Coronary artery (tissue), 2 donors: ENCODE measurements at places on chromosomes 3 and 15.

GRCh38 chr3:186996356-186996755 lies 66.0 kb downstream of the ST6GAL1 start:
- DNase-seq = no peak

- no peak for DNase-seq
These were observed 293.9 kb upstream of the PROK2 start for GRCh38 chr3:72078676-72079368.

DNA sequence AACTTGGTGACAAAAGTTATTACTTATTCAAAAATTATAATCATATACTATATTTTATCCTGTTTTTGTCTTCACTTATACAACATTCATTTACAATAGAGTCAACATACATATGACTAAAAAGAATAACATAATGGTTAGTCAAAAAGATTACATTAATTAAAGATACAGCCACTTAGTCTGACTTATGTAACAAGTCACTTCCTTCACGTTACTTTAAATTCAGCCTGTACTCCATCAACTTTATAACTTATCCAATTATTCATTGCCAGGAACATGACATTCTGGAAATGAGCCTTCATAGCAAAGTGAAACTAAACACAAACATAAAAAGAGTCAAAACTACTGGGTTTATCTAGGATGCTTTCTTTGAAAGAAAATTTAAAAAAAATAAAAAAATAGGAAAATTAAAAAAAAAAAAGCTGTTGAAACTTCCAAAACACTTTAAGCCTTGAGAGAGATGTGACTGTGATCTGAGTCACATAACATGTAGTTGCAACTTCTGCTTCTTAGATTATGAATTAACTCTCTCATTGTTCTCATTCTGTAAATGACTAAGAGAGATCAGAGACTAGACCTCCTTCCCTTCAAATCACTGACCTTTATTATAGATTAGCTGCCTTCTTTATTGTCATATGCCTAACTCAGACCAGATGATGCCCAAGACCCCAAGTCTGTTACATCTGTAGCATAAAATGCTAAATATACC lies 107.8 kb downstream of the MYRIP start:
- no peak for DNase-seq

DNA sequence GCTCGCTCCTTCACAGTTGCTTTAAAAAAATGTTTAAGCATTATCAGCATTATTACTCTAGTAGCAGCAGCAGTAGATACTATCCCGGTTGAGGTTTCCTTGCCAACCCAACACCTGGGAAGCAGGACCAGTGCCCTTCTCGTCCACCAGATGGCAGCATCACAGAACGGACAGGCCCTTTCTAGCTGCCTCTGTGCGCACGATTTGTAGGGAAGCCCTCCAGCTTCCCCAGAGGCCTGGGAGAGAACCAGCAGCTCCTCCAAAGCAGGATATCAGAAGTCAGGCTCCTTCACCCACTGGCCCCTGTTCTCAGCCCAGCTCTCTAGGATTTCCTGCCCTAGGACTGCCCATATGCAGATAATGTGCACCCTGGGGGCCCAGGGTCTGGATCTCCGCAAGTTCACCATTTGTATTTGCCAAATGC lies 16.8 kb upstream of the ESYT3 start:
- DNase-seq = no peak

- DNase-seq = no peak
These were observed 21.6 kb upstream of the TAFA4 start for GRCh38 chr3:68953816-68954444.

DNA sequence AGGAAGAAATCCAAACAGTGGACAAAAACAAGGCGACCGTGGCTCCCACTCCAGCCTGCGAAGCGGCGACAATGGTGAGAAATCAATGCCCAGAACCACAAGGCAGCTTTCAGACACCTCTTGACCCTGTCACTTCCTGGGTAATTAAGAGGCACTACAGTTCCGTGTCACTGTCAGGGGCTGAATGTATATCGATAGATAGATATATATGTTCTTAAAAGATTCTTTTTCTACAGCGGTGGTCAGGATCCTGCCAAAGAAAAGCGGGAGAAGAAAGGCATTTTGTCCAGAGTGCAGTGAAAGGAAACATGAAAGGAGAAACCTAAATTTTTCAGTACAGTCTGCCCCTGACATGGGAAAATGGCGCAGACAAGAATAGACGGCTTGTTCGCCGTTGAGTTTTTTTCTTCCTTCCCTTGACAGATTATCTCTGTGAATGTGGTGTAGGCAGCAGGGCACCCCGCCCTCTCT lies 56.2 kb upstream of the HES1 start:
- DNase-seq = no peak

DNA sequence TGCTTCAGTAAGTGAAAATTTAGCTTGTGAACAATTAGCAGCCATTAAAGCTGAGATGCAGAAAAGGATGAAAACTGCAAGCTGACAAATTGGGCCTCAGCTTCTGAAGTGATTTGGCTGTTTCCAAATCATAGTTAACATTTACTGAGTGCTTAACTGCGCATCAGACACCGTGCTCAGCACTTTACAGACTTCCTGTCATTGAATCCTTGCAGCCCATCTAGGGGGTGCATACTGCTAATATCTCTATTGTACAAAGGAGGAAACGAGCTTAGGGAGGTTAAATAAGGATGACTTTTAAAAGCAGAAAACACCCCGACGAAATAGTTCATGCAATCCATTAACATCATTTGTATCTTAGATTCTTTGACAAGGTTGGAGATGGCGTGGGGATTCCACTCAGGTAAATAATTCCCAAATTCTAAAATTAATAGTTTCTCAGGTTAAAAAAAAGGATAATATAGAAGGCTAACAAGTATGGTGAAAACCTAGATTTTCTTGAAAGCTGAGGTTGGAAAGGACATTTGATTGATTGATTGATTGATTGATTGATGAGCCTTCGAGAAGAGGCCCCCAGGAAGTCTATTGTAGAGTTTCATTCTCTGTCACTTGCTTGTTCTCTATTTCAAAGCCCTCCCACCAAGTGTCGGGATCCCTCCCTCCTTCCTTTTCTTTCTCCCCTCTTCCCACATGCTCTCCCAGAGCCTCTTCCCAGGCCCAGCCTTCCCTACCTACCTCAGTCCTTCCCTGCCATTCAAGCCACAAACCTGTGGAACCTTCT lies 23.5 kb upstream of the EPHB3 start:
- peak; percentile 38 for DNase-seq

DNA sequence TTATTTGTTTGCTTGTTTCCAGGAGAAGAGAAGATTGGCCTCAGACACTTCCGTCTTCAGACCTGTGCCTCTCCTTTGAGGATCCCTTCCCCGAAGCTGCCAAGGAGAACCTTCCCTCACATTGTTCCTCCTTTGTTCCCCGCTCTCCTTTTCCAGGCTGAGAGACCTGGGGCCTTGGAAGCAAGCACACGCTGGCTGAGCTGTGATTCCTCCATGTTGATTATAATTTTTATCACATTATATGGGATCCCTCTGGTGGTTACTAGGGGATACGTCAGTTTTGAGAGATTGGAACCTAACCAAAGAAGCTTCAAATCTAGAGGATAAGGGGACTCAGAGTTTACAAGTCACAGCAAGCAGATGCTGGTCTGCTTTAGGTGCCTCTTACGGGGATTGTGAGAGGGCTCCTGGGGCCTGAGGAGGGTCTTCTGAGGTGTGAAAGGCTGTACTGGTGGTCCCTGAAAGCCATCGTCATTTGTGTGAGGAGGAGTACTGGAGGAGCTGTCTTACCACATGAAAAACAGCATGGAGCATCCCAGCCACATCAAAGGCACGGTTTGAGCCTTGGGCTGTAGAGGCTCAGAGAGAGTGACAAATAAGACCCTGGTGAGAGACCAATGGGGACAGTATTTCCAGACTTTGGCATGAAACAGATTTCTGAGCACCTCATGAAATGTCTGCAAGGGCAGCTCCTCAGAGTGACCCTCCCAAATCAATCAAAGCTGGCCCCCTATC lies 760.1 kb upstream of the CFAP20DC start:
- no peak for DNase-seq

DNA sequence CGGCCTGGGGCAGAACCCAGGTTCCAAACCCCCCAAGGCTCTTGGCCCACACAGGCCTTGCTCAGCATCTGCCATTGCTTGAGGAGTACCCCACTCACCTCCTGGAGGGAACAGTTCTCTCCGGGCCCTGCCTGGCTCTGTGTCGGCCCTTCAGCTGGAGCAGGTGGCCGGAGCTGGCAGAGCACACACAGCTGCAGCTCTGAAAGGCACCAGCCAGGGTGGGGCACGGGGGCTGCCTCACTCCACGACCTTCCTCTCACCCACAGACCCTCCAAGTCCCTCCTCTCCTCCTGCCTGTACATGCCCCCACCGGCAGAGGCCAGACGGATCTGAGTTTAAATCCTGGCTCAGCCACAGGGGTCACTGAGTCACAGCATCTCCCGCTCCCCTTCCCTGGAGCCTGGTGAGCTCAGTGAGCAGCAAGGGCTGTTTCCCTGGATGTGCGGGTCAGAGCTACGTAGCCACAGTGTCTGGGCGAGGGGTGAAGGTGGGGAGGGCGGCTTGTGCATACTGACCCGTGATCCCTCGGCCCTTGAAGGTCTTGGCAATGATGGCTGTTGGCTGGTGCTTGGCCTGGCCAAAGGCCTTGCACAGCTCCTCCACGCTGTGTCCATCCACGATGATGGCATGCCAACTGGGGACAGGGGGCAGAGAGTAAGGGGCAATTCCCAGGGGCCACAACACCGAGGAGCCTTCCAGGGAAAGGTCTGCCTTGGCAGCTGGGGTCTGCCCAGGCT lies 23.0 kb downstream of the TKT start:
- no peak for DNase-seq

GRCh38 chr3:126412841-126413692 lies 18.4 kb downstream of the CFAP100 start:
- no peak for DNase-seq

- DNase-seq = no peak
These were observed 42.1 kb upstream of the CTDSPL start for GRCh38 chr3:37819591-37819990.

DNA sequence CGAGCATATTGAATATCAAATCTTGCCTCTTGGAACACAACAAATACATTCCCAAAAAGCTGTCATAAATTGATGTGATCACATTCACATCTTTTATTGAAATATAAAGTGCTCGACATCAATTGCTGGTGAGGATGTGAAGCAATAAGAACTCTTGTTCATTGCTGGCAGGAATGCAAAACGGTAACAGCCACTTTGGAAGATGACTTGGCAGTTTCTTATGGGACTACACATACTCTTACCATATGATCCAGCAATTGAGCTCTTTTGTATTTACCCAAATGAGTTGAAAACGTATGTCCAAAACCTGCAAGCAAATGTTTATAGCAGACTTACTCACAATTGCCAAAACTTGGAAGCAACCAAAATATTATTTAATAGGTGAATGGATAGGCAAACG lies 234.9 kb downstream of the CACNA2D3 start:
- DNase-seq = no peak

- DNase-seq = no peak
These were observed 157.4 kb upstream of the LRTM1 start for GRCh38 chr3:55085231-55085630.

- no peak for DNase-seq
These were observed 491 bp upstream of the SENP7 start for GRCh38 chr3:101513419-101513986.
